ENCODE measurements at places on chromosomes 11 and 22. TPM values are rescaled to one million over a fixed set of nuclear protein-coding genes. Genes with fewer than 3 reads are reported as not detected.
A peak's percentile ranks its signal among the peaks of the same experiment; 100 is the strongest.

- peak; percentile 70 for DNase-seq
These were observed 434 bp downstream of the BANF1 start for GRCh38 chr11:66002648-66003225.

DNA sequence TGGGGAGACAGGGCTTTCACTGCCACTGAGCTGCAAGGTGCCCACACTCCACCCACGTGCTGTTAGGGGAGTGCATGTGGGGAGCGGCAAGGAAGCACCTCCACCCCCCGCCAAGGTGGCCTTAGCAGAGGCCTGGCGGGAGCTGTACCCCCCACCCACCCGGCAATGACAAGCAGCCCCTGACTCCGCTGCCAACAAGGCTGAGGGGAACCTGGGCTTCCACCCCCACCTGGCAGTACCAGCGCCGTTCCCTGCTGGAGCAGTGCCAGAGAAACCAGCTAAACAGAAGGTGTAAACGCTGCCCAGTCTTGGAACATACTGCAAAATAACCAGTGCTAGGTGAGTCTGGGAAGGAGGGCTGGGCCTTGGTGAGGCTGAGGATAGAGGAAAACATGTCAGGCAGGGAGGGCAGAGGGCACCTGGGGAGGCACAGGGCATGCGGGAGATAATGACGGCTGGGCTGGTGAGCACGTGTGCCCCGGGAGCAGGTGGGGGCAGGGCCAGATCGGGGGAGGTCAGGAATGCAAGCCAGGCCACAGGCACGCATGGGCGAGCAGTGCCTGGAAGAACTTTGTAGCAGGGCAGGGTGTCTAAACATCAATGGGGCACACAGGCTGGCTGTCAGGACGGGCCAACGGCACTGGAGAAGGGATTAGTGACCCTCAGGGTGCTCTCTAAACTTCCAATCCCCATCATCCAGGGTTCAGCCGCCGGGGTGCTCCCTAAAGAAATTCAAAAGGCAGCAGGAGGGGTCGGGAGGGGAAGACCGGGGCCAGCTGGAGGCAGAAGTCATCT is 6.6 kb downstream of the CERK start:
- peak; percentile 88 for DNase-seq

- no peak for DNase-seq
These were observed 9.1 kb downstream of the TST start for GRCh38 chr22:37010174-37010573.

MS4A7 gene
- 15.6 TPM for total RNA-seq

SCGB1C1 gene
- not detected for total RNA-seq

DNA sequence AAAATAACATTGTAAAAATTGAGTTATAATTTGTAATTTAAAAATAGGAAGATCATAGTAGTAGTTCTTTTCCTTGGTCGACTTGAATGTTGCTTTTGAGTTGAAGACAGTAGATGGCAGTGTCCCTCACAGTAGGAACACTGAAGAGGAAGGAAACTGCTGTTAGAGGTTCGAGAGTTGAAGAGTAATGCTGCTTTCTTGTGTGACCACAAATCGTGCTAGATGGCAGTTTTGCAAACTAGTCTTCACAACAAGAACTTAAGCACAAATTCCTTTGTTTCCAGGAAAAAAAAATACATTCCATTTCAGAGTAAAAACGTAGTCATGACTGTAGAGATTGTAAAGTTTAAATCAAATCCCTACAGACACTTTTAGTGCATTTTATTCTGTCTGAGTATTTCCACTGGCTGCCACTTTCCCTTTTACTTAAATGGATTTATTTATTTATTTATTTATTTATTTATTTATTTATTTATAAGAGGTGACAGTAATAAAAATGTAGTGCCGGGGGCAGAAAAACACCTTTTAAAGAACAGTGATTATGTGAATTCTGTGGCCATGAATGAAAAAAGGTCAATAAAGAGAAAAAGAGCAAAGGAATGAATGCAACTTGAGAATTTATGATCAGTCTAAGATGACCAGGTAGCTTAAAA is 54.6 kb downstream of the SPECC1L start:
- no peak for DNase-seq

DNA sequence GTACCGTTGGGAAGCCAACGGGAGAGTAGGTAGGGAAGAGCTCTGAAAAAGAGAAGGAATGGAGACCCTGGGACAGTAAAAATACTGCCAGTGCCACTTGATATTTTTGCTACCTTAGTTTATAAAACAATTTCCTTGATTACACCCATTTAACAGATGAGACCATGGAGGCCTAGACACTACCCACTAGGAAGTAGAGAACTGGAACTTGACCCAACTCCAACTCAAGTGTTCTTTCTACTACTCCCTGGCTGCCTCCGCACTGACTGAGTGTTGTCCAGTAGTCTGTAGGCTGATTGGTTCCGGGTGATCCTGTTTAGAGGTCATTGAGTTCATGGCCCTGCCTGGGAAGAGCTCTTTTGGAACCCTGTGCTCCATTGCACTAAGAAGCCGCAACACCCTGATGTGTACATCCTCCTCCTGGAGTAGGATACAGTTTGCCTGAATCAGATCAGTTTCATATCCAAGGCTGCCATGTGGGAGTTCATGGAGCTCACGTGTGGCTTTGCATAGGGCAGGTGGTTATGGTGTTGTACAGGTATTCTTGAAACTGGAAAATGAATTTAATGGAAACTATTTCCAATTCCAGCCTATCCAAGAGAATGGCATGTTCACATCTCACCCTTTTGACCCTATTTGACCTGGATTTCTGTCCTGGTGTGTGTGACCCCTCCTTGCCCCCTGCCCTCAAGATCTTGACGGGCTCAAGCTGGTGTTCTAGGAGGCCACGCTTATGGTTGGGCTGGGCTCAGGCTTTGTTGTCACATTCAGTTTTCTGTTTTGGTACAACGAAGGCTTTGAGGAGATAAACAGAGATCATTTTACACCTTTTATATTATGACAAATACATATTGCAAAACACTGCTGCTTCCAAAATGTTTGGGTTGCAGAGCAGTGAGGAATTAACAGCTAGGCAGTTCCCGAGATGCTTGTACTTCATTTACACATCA is 102.2 kb upstream of the NNMT start:
- no peak for DNase-seq

DNA sequence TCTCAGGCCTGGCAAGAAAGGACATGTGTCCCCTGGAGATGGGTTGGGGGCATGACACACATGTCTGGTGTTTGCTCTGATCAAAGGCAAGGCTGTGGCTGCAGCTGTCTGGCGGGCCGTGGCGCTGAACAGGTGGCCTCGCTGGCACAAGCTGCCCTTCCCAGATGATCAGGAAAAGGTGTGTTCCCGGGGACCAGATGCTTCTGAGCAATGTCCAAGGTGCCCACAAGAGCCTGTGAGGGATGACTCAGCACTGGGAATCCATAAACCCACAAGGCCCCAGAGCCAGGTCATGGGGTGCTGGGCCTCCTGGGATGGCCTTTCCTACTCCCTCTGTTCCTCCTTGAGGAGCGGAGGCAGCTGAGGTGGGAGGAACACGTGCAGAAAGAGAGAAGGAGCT is 9.7 kb upstream of the LRP5 start:
- DNase-seq: peak; percentile 50

IL10RA gene
- total RNA-seq: 5.4 TPM

GRCh38 chr11:117704395-117705100 is 92.5 kb downstream of the DSCAML1 start:
- DNase-seq: no peak

DNA sequence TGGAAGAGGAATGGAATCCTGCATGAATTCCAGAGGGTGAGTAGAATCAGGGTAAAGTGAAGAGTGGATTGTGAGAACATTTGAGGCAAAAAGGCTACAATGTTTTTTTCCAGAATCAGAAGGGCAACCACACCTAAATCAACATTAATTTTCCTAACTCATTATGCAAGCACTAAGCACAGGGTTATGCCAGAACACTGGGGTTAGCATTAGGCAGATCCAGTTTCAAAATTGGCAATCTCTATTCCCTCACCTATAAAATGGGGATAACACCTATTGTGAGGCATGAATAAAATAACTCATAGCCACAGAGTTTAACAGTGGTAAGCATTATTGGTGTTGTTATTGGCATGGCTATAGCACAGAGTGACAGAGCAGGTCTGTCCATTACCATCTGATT is 378.6 kb upstream of the FAT3 start:
- no peak for DNase-seq
